Parietal lobe (tissue), 2 donors: ENCODE measurements at places on chromosomes 13 and 19. TPM values are rescaled to one million over a fixed set of nuclear protein-coding genes. Genes with fewer than 3 reads are reported as not detected.

The PDE4C gene
- total RNA-seq, result 3.1 TPM

The ZNF468 gene
- 53.8 TPM for total RNA-seq

The SHISA2 gene
- total RNA-seq, result 30.7 TPM

The EFNB2 gene
- total RNA-seq, result 99.2 TPM

The DACH1 gene
- total RNA-seq, result 7.8 TPM

The UTP14C gene
- total RNA-seq, result 24.1 TPM

The CEACAM7 gene
- total RNA-seq, result not detected

The CDKN2D gene
- 72.6 TPM for total RNA-seq

The POU2F2 gene
- total RNA-seq, result 12.2 TPM

The STOML3 gene
- not detected for total RNA-seq

The C13orf42 gene
- not detected for total RNA-seq

The OR10H1 gene
- not detected for total RNA-seq

The CGB1 gene
- total RNA-seq, result not detected

The MLLT1 gene
- 11.0 TPM for total RNA-seq

The OSCAR gene
- total RNA-seq, result not detected

The TMEM59L gene
- total RNA-seq, result 48.5 TPM

The KPNA3 gene
- total RNA-seq, result 52.3 TPM
